Spleen (tissue), 13 donors: ENCODE measurements at places on chromosomes 12 and 14. TPM values are rescaled to one million over a fixed set of nuclear protein-coding genes. Genes with fewer than 3 reads are reported as not detected.

GRCh38 chr12:6469609-6470374 is 685 bp downstream of the VAMP1 start:
- H3K4me1 ChIP-seq = peaks cover 56% of the 10 kb centered on the region
- peak overlapping the region; percentile 73 for H3K4me3 ChIP-seq
- H3K27me3 ChIP-seq = no peaks in the 10 kb centered on the region
- H3K36me3 ChIP-seq = peaks cover 6% of the 10 kb centered on the region

DNA sequence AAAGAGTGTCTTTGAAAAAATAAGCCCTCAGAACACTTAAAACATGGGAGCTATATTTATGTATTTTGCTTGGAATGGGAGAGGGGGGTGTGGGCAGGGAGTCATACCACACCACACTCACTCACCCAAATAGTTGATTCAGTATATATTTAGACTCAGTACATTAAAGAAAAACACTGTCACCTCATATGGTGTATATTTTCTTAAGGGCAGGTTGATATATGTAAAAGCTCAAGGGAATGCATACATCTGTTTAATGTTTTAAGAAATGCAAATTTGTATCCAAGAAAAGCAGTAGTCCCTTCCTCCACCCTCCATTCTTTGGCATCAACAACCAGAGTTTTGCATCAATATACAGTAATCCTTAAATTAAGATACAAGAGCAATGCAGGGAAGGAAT is 1.4 kb downstream of the NFYB start:
- H3K36me3 ChIP-seq = peaks cover 3% of the 10 kb centered on the region
- no peak for DNase-seq
- peak overlapping the region; percentile 70 for H3K4me3 ChIP-seq
- peak overlapping the region; percentile 89 for H3K27ac ChIP-seq

DNA sequence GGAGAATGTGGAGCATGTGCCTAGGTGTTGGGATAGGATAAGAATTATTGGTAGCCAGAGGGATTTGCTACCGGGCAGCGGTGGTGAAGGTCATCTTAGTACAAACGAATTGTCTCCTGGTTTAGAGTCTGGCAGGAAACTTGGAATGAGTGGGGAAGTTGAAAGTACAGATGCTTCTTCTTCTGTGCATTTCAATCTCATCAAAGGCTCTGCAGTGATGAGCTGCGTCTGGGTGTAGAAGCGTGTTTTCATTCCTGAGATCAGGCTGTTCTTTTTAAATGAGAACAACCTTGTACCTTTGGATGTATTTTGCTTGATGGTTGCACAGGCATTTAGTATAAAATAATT is 2.1 kb downstream of the WNK1 start:
- peak overlapping the region; percentile 96 for H3K27ac ChIP-seq

DNA sequence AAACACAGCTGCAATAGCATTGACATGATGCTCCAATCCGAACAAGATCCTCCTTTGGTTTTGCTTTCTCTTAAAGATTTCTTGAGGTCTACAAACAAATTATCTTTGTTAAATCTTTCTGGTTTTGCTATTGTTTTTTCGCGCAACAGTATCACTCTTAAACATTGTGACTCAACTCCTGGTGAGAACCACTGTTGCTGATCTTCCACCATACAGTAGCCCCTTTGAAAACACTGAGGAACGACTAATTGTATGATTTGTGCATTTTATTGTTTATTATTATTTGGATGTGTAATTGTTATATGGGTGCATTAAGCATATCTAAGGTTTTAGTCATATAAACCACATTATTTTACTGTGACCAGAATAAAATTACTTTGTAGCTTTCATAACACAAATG is 282.8 kb downstream of the EGLN3 start:
- no peak overlapping the region for H3K27ac ChIP-seq
- H3K4me1 ChIP-seq = no peaks in the 10 kb centered on the region
- no peaks in the 10 kb centered on the region for H3K27me3 ChIP-seq
- H3K4me3 ChIP-seq = no peak overlapping the region
- DNase-seq = no peak

GRCh38 chr12:52628111-52628507 is 9.8 kb upstream of the KRT73 start:
- H3K4me3 ChIP-seq = no peak overlapping the region
- H3K4me1 ChIP-seq = no peaks in the 10 kb centered on the region
- H3K27me3 ChIP-seq = peaks cover 13% of the 10 kb centered on the region

- H3K4me1 ChIP-seq = no peaks in the 10 kb centered on the region
- H3K27me3 ChIP-seq = no peaks in the 10 kb centered on the region
- DNase-seq = no peak
Measured at GRCh38 chr14:84202486-84202885, 1327.5 kb upstream of the FLRT2 start.

- peak overlapping the region; percentile 45 for H3K27ac ChIP-seq
- H3K4me3 ChIP-seq = peak overlapping the region; percentile 36
Measured at GRCh38 chr12:26126340-26127284, 1.8 kb upstream of the BHLHE41 start.

- H3K4me1 ChIP-seq = peaks cover 42% of the 10 kb centered on the region
- H3K27ac ChIP-seq = peak overlapping the region; percentile 100
- DNase-seq = peak; percentile 71
- no peaks in the 10 kb centered on the region for H3K27me3 ChIP-seq
- H3K36me3 ChIP-seq = peaks cover 5% of the 10 kb centered on the region
- peak overlapping the region; percentile 89 for H3K4me3 ChIP-seq
Measured at GRCh38 chr14:68790644-68791077, 2.2 kb downstream of the ZFP36L1 start.

DNA sequence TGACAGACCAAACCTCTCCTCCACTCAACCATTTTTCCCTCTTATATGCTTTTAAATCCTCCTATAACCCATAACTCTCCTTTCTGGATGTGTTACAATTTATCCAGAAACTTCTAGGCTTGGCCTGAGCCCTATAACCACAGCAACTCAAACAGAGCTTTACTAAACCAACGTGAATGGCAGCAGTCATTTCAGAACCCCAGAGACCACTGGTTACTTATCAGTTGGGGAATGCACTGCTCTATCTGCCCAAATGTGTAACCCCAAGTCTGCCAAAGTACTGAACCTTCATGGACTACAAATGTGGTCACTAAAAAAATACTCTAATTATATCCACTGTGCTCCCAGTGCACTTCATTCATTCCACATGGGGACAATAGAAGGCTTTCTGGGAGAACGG is 42.0 kb downstream of the NAA25 start:
- no peak overlapping the region for H3K27ac ChIP-seq
- no peaks in the 10 kb centered on the region for H3K27me3 ChIP-seq
- H3K36me3 ChIP-seq = peaks cover 100% of the 10 kb centered on the region
- no peak for DNase-seq

- no peak overlapping the region for H3K4me3 ChIP-seq
- H3K27ac ChIP-seq = no peak overlapping the region
- DNase-seq = no peak
- H3K4me1 ChIP-seq = no peaks in the 10 kb centered on the region
- H3K36me3 ChIP-seq = no peaks in the 10 kb centered on the region
Measured at GRCh38 chr12:15858353-15858752, 23.8 kb upstream of the STRAP start.

DNA sequence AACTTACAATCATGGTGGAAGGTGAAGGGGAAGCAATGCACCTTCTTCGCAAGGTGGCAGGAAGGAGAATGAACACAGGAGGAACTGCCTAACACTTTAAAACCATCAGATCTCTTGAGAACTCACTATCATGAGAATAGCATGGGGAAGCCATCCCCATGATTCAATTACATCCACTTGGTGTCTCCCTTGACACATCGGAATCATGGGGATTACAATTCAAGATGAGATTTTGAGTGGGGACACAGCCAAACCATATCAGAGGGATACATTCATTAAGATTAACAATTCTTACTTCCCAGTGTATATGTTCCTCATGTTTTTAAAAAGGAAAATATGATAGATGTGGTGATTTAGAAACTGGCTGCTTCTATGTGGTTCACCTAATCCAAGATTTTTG is 117.9 kb downstream of the PDE3A start:
- no peak overlapping the region for H3K27ac ChIP-seq
- H3K4me3 ChIP-seq = no peak overlapping the region

DNA sequence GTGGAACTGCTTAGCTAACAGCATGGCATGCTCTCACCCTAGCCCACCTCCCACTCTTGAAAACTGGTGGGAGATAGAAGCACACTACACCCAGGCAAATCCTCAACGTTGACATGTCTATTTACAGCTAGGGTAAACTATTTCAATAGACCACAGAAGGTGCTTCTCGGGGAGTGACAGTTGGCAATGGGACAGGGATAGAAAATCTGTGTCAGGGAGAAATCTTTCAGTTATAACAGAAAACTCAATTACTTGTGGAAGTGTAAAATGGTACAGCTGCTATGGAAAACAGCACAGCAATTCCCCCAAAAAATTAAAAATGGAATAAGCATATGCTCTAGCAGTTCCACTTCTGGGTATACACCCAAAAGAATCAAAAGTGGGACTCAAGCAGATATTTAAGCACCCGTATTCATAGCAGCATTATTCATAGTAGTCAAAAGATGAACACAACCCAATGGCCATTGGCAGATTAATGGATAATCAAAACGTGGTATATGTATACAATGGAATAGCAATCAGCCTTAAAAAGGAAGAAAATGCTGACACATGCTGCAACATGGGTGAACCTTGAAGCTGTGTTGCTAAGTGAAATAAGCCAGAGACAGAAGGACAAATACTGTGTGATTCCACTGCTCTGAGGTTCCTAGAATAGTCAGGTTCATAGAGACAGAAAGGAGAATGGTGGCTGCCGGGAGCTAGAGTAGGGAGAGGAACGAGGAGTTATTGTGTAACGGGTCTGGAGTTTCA is 92.5 kb downstream of the STAB2 start:
- peaks cover 10% of the 10 kb centered on the region for H3K27me3 ChIP-seq
- H3K36me3 ChIP-seq = no peaks in the 10 kb centered on the region
- no peak for DNase-seq
- H3K4me1 ChIP-seq = peaks cover 29% of the 10 kb centered on the region
- H3K27ac ChIP-seq = peak overlapping the region; percentile 3
- no peak overlapping the region for H3K4me3 ChIP-seq

GRCh38 chr12:9347328-9348127 is 139.3 kb upstream of the PZP start:
- H3K4me1 ChIP-seq = peaks cover 24% of the 10 kb centered on the region
- no peaks in the 10 kb centered on the region for H3K27me3 ChIP-seq
- DNase-seq = no peak
- H3K4me3 ChIP-seq = no peak overlapping the region

DNA sequence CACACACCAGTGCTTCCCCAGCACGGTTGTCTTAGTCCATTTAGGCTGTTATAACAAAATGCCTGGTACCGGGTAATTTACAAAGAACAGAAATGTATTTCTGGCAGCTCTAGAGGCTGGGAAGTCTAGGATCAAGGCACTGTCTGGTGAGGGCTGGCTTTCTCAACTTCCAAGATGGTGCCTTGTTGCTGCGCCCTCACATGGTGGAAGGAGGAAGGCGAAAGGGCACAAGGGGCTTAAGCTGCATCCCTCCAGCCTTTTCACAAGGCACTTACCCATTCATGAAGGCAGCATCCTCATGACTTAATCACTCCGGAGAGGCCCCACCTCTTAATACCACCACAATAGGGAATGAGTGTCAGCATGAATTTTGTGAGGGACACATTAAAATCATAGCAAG is 155.5 kb downstream of the SLC15A5 start:
- H3K36me3 ChIP-seq = no peaks in the 10 kb centered on the region
- H3K4me1 ChIP-seq = no peaks in the 10 kb centered on the region
- H3K27ac ChIP-seq = no peak overlapping the region
- DNase-seq = no peak
- H3K27me3 ChIP-seq = no peaks in the 10 kb centered on the region
- no peak overlapping the region for H3K4me3 ChIP-seq

DNA sequence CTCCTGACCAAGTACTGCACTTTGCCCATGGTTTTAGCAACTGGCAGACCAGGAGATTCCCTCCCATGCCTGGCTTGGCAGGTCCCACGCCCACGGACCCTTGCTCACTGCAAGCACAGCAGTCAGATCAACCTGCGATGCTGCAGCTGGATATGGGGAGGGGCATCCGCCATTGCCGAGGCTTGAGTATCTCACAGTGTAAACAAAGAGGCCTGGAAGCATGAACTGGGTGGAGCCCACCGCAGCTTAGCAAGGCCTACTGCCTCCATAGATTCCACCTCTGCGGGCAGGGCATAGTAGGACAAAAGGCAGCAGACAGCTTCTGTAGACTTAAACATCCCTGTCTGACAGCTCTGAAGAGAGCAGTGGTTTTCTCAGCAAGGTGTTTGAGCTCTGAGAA is 479.8 kb downstream of the FUT8 start:
- no peaks in the 10 kb centered on the region for H3K27me3 ChIP-seq
- no peak overlapping the region for H3K4me3 ChIP-seq
- no peaks in the 10 kb centered on the region for H3K4me1 ChIP-seq
- no peaks in the 10 kb centered on the region for H3K36me3 ChIP-seq
- DNase-seq = no peak

GRCh38 chr14:50601394-50601793 is 41.4 kb downstream of the ATL1 start:
- no peaks in the 10 kb centered on the region for H3K27me3 ChIP-seq
- no peak for DNase-seq
- H3K27ac ChIP-seq = no peak overlapping the region
- no peaks in the 10 kb centered on the region for H3K4me1 ChIP-seq

DNA sequence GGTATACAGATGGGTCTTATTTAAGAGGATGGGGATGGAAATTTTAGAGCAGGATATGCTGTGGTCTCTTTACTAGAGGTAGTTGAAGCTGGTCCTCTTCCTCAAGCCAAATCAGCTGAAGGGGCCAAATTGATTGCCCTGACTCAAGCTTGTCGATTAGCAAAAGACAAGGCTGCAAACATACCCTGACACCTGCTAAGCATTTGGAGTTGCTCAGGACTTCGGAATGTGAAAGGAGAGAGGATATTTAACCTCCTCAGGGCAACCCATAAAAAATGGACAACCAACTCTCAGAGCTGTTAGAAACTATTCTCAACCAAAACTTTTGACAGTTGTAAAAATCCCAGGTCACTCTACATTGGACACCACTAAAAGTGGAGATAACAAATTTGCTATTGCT is 15.6 kb downstream of the PTGDR start:
- no peak for DNase-seq
- no peaks in the 10 kb centered on the region for H3K36me3 ChIP-seq
- no peak overlapping the region for H3K27ac ChIP-seq
- H3K27me3 ChIP-seq = no peaks in the 10 kb centered on the region
- no peaks in the 10 kb centered on the region for H3K4me1 ChIP-seq

The AHNAK2 gene
- 0.65 TPM for total RNA-seq

The PZP gene
- 2.0 TPM for total RNA-seq

The ADAMTS20 gene
- not detected for total RNA-seq

The CNPY2 gene
- total RNA-seq = 72.6 TPM

The VWF gene
- total RNA-seq = 272 TPM

The GPN3 gene
- 19.8 TPM for total RNA-seq

The HPD gene
- not detected for total RNA-seq

The SLC7A8 gene
- 68.0 TPM for total RNA-seq

The TEX52 gene
- not detected for total RNA-seq

The CD69 gene
- total RNA-seq = 84.8 TPM
